ENCODE measurements at places on chromosomes 2 and 18. TPM values are rescaled to one million over a fixed set of nuclear protein-coding genes. Genes with fewer than 3 reads are reported as not detected.

The M1AP gene
- 1.1 TPM for polyA plus RNA-seq

The PAX3 gene
- not detected for polyA plus RNA-seq

The NOSTRIN gene
- polyA plus RNA-seq, result 24.2 TPM

The CCDC74B gene
- 7.3 TPM for polyA plus RNA-seq

The NFATC1 gene
- 5.7 TPM for polyA plus RNA-seq

The ALLC gene
- not detected for polyA plus RNA-seq

The HNMT gene
- 83.6 TPM for polyA plus RNA-seq

The GPR39 gene
- polyA plus RNA-seq, result 3.0 TPM

The ACTR3 gene
- polyA plus RNA-seq, result 156 TPM

GRCh38 chr2:45750001-45750400 lies 98.5 kb downstream of the PRKCE start:
- DNase-seq, result no peak

- DNase-seq, result no peak
Measured at GRCh38 chr2:41741951-41742595, 305.7 kb upstream of the PKDCC start.

- DNase-seq, result no peak
Measured at GRCh38 chr2:222882484-222882928, 21.7 kb downstream of the ACSL3 start.

DNA sequence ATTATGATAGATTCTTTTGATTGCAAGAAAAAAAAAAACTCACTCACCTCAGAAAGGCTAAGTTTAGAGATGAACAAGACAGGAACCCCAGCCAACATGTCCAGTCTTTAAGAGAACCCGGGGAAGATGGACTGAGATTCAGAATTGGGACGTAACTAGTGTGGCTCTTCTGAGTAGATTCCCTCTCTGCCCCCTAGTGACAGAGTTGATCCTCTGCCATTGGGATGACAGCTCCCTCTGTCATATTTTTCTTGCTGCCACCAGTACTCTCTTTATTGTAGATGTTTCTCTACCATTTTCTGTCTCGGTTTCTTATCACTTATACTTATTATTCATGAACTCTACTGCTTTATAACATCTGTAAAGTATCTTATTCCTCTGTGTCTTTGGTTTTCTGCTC lies 77.7 kb downstream of the GULP1 start:
- DNase-seq, result no peak

DNA sequence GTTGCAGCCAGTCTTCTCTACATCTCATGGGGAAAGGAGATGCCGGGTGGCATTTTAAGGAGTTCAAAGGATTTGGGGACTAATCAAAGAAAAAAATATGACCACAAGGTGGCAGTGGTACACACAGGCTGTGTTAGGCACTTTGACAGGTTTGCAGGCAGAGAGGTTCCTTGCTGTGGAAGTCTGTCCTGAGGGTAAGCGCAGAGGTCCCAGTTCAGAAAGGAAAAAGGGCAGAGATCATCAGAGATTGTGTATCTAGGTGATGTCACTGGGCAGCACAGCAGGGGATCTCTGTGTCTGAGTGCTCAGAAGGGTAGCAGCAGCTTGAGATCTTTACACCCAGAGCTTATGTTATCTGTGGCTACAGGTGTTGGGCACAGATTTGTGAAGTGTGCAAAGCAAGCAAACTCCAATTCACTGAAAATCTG lies 231.4 kb downstream of the LRRTM1 start:
- DNase-seq, result peak; percentile 38

DNA sequence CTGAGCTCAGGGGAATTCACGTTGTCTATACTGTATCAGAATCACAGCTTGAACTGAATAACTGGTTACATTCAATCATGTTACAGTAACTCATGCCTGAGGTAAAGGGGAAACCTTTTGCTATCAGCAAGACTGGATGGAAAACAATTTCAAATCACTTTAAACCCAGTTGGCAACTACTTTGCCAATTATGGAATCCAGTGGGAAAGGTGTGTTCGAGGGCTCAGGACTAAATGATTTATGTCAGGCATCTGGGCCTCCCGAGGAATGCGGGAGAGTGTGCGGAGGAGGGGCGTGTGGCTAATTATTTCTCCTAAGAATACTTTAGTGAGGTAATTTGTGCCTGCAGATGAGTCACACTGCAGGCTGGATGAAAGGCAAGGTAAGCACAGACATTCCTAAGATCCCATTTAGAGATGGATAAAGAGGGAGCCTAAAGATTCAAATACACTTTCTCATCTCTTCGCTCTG lies 100.1 kb downstream of the HRH4 start:
- DNase-seq, result no peak

DNA sequence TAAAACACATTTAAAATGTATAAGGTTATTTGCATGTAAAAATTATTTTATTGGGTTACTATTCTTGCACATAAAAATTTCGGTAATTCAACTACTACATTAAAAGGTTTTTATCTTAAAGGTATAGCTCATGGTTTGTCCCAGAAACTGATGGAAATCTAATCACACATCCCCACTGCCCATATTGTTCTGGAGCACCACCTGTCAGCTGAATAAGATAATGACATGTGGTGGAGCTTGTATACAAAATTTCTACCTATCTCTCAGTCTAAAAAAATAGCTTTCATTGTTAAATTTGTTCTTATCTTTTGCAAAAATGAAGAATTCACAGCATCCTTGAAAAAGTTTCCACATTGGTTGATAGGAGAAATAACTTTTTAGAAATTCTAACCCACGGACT lies 18.3 kb downstream of the ERBB4 start:
- no peak for DNase-seq

DNA sequence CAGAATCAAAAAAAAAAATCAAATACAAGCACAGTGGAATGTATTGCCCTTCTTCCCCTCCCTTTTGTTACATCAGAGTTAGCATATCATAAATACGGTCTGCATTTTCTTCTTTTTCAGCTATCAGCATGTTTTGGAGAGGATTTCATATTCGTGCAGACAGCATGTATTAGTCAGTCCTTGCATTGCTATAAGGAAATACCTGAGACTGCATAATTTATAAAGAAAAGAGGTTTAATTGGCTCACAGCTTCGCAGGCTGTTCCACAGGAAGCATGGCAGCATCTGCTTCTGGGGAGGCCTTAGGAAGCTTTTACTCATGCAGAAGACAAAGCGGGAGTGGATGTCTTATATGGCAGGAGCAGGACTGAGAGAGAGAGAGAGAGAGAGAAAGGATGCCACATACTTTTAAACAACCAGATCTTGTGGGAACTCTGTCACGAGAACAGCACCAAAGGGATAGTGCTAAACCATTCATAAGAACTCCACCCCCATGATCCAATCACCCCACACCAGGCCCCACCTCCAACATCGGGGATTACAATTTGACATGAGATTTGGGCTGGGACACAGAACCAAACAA lies 8.9 kb downstream of the IL1B start:
- no peak for DNase-seq

DNA sequence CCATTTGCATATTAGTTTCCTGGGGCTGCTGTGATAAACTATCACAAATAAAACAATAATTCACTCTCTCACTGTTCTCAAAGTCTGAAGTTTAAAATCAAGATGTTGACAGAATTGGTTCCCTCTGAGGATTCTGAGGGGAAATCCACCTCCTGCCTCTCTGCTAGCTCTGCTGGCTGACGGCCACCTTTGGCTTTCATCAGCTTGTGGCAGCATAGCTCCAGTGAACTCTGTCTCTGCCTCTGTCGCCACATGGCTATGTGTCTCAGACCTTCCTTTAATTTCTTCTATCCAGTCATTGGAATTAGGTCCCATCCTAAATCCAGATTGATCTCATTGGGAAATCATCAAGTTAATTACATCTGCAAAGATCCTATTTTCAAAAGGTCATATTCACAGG lies 38.9 kb upstream of the TRIM43 start:
- no peak for DNase-seq

DNA sequence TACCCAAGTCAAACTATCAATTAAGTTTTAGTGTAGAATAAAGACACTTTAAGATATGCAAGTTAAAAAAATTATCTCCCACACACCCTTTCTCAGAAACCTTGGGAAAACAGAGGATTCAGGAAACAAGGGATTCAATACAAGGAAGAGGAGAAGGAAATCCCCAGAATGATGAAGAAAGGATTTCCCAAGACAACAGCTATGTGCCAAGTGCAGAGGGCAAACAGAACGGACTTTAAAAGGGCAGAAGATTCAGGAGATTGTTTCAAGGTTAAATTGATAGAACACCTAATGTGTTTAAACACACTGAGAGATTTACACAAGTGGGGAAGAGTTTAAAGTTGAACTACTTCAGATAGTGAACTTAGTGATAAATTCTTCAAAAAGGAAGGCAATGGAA lies 71.5 kb upstream of the EPAS1 start:
- DNase-seq, result no peak

DNA sequence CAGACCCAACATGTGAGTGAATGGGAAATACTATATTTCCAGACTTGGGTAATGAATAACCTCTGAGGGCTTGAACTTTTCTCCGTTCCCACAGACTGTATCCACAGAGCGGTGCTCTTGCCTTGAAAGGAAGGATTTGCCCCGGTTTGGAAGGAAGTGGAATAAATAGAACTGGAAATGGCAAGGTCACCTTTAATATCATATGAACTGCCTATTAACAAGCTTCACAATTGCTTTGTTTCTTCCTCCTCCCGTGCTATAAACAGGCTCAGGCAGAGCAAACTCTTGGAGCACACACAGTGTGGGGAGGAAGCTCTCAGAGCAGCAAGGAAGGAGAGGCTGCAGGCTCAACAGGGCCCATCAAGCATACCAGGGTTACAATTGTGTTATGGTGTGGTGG lies 28.5 kb upstream of the DARS1 start:
- DNase-seq, result no peak

DNA sequence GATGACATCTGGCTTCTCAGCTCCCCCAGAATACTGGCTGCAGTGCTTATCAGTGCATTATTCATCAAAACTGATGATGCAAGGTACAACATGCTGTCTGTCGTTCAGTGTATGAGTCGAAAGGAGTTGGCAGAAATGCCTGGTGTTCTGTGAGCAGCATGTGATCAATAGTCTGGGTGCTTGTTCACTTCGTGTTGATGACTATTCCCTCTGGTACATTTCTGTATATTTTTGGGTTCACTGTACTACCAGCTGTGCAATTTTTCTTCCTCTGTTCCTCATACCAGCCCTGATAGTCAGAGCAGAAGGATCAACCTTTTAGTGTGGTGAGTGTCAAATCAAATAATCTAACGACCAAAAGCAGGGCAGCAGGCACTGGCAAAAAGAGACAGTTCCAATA lies 59.0 kb upstream of the KLHL14 start:
- no peak for DNase-seq

DNA sequence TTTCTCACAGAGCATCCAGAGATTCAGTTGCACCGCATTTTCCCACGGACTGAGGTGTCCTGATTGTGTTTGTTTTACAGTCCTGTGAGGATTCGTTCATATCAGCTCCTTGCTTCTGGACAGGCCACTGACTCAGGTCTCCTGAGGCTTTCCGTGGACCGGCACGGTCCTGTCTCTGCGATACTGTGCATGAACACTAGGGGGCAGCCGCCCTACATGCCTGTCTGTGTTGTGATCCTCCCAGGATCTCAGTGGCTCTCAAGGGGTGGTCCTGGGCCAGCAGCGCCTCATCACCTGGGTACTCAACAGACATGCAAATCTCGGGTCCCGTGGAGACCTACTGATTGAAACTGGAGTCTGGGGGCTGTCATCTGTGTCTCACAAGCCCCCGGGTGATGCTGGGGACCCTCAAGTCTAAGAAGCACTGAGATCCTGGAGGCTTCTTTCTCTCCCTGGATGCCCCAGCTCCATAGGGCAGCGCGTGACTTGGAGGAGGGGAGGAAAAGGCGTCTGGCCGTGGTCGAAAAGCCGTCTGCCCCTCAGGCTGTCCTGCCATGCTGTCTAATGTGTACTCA lies 28.9 kb downstream of the IL1R2 start:
- peak; percentile 69 for DNase-seq

DNA sequence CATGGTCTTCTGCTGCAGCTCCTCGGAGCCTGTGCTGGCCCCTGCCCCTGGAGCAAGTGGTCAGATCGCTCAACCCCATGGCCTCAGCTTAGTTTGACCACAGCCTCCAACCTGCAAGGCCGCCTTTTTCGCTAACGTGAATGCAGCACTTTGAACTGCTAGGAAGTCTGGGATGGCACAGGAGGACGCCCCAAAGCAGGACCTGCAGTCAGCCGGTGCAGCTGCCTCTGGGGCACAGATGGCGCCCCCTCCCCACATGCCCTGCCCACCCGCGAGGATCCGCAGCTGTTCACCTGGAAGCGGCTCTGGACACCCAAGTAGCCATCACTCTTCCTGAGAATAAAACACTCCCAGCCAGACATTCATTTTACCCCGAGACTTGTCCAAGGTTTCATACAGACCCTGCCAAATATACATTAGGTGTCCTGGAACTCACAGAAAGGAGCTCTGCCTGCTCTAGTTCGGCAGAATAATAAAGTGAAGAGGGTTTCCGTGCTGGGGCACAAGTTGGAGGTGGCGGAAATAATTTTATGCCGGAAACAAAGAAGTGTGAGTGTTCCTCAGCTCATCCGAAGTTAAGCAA lies 510.1 kb downstream of the EIPR1 start:
- DNase-seq, result no peak

GRCh38 chr2:10083692-10084211 lies 3.5 kb upstream of the CYS1 start:
- no peak for DNase-seq

DNA sequence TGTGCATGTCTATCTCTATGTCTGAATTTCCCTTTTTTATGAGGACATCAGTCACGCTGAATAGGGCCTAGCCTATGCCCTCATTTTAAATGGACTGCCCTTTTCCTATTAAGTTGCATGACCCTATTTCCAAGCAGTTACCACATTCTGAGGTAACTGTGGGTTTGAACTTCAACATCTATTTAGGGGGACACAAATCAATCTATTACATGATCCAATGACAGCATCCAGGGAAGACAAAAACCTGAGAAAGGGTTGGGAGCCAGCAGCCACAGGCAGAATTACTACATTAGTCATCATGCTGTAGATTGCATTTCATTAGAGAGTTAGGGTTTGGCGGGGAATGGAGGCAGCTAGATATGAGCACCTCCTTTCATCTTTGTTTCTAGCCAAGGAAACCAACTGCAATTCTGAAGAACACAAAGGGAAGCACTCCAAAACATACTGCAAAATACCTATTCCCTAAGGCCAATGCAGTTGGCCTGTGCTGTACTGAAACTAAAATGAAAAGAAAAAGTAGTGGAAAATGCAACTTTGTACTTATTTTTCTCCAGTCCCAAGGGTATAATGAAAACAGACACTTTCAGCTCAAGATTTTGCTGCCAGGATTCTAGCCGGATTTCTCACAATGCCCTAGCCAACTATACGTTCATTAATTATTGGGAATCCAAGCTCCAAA lies 40.4 kb upstream of the C1D start:
- no peak for DNase-seq

GRCh38 chr18:36589857-36590543 lies 238.8 kb downstream of the TPGS2 start:
- no peak for DNase-seq

- DNase-seq, result no peak
Measured at GRCh38 chr2:13779996-13780395, 852.5 kb upstream of the LRATD1 start.

DNA sequence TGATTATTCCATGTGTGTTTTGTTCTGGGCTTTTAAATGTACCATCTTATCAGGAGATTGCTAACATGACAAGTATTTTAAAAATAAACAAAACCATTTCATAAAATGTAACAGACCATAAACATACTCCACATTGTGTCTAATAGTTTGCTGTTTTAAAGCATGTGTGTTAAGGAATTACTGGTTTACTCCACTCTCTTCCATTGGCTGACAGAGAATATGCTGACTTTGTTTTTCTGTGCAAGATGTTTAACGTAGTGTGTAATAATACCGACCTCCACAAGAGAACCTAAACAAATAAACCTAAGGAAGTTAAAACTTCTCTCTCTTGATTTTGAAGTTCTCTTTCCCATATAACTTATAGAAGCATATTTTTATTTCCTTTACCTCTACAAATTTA lies 17.0 kb upstream of the TMEM18 start:
- DNase-seq, result no peak
